Activated CD4-positive, alpha-beta T cell treated with anti-CD3 and anti-CD28 coated beads, Interleukin-2, amount 10 ng/mL, durations not matched to agents 24 days and 14 days (primary cell): ENCODE measurements at places on chromosomes 1 and 21. TPM values are rescaled to one million over a fixed set of nuclear protein-coding genes. Genes with fewer than 3 reads are reported as not detected.

AMY1C gene
- total RNA-seq = not detected in 2 replicates

GRCh38 chr21:37531431-37531932 is 164.9 kb downstream of the DYRK1A start:
- peaks cover 2% of the 10 kb centered on the region for H3K4me1 ChIP-seq
- H3K4me3 ChIP-seq = no peak overlapping the region
- no peak for DNase-seq
- no peak overlapping the region for H3K27ac ChIP-seq

DNA sequence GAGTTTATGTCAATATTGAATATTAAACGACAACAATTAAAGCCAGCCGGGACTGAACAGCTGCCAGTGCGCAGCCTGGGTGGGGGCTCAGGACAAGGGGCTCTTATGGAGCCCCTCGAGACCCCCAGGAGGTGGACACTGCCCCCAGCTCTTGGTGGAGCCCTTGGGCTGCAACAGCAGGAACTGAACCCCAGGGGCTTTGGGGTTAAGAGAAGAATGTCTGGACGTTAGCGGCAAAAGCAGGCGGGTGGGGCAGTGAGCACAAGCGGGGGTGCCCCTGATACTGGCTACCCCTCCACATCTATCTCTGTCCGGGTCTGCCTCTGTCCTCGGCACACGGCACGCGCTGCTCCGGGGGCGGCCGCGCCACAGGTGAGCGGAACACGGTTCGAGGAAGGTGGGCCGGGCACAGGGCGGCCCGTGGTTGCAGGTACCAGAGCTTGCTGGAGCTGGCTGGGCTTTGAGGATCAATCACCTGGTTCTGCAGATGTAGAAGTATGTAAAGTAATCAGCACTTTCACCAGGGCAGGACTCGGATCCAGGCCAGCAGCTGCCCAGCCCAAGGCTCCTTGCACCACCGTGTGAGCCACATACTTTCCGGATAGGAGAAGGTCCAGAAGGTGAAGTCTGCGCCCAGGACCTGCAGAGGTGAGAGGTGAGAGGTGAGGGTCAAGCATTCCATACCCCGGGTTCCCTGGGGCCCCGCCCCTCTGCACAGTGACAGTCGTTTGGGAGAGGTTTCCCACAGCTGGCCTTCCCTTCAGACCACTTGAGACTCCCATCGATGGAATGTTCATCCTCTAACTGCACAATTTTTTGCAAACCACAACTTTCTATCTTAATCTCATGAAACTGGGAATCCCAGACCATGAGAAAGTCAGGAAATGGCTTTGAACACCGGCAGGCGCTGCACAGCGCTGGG is 12.4 kb upstream of the POFUT2 start:
- H3K27ac ChIP-seq = no peak overlapping the region
- no peak overlapping the region for H3K4me3 ChIP-seq
- H3K36me3 ChIP-seq = no peaks in the 10 kb centered on the region
- DNase-seq = no peak

DNA sequence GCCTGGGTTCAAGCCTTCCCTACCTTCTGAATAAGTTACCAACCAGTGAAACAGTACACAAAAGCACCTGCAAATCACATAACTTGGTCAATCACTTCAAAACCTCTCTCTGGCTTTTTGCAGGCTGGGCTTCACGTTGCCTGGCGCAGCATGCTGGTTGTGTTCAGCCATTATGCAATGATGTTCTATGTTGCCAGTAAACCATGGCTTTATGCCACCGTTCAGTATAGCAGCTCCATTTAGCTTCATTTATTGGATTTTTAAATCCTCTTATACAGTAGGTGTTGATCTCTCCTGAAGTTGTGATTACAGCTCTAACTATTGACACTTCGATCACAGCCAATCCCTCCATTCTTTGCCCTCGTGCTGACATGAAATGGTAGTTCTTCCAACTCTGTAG is 233.6 kb upstream of the PTBP2 start:
- no peaks in the 10 kb centered on the region for H3K36me3 ChIP-seq
- no peaks in the 10 kb centered on the region for H3K27me3 ChIP-seq
- H3K4me1 ChIP-seq = no peaks in the 10 kb centered on the region
- no peak for DNase-seq
- no peak overlapping the region for H3K4me3 ChIP-seq

- H3K4me1 ChIP-seq = no peaks in the 10 kb centered on the region
- no peaks in the 10 kb centered on the region for H3K27me3 ChIP-seq
- DNase-seq = no peak
- no peaks in the 10 kb centered on the region for H3K36me3 ChIP-seq
- H3K4me3 ChIP-seq = no peak overlapping the region
Measured at GRCh38 chr1:176693697-176694329, 230.8 kb downstream of the PAPPA2 start.

DNA sequence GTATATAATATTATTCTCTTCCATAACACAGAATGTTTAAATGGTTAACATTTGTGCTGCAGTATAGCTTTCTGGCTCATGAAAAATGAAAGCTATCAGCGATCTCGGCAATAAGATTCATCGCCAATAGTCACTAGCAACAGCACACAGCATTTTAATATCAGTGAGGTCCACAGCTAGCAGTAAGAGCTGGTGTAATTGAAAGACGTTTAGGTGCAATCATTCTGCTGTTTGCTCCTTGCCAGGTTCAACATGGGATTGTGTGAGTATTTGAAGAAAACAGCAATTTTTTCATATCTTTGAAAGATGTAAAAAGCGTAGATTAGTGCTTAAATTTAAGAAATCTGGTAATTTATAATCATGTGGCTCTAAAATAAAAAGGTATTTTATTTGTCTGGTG is 20.1 kb downstream of the PRKACB start:
- peak overlapping the region; percentile 54 for H3K27ac ChIP-seq
- no peak for DNase-seq
- peaks cover 44% of the 10 kb centered on the region for H3K4me1 ChIP-seq
- no peaks in the 10 kb centered on the region for H3K27me3 ChIP-seq
- H3K36me3 ChIP-seq = peaks cover 18% of the 10 kb centered on the region
- peak overlapping the region; percentile 70 for H3K4me3 ChIP-seq

GRCh38 chr21:8993284-8993942 is 1528.0 kb upstream of the TPTE start:
- no peaks in the 10 kb centered on the region for H3K4me1 ChIP-seq
- no peaks in the 10 kb centered on the region for H3K36me3 ChIP-seq
- no peak overlapping the region for H3K4me3 ChIP-seq
- DNase-seq = peak; percentile 33
- H3K27me3 ChIP-seq = no peaks in the 10 kb centered on the region
- H3K27ac ChIP-seq = no peak overlapping the region

GRCh38 chr21:26072666-26073615 is 97.6 kb downstream of the APP start:
- no peak for DNase-seq
- H3K27ac ChIP-seq = no peak overlapping the region
- no peak overlapping the region for H3K4me3 ChIP-seq

DNA sequence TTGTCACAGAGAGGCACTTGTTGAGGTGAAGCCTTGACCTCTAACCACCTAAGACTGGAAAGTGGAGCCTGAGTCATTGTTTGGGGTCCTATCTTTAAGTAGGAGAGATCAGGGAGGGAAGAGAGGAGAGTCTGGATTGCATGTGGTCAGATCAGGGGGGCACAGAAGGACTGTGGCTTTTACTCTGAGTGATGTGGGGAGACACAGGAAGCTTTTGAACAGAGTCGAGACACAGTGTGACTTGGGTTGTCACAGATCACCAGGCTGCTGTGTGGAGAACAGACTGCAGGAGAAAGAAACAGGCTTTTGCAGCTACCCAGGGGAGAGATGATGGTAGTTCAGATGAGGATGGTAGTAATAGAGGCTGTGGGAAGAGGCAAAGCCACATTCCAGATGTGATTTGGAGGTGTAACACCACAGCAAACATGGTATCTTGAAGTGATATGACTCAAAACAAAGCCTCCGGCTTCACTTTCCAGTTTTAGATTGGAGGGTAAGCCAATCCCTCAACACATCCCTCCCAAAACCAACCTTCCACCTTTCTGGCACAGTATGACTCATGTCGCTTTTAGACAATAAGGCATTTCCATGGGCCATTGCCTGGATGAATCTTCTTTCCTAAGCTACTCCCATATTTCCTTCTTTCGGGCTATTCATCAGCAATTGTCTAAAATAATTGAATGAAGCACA is 125.8 kb upstream of the SLC44A3 start:
- no peak overlapping the region for H3K4me3 ChIP-seq
- no peak for DNase-seq
- no peaks in the 10 kb centered on the region for H3K36me3 ChIP-seq
- H3K4me1 ChIP-seq = peaks cover 2% of the 10 kb centered on the region
- peaks cover 19% of the 10 kb centered on the region for H3K27me3 ChIP-seq

- H3K4me1 ChIP-seq = peaks cover 17% of the 10 kb centered on the region
- H3K4me3 ChIP-seq = peak overlapping the region; percentile 31
- H3K36me3 ChIP-seq = no peaks in the 10 kb centered on the region
Measured at GRCh38 chr1:44946725-44947062, 39.7 kb downstream of the EIF2B3 start.

- H3K36me3 ChIP-seq = peaks cover 34% of the 10 kb centered on the region
- H3K4me1 ChIP-seq = peaks cover 25% of the 10 kb centered on the region
- no peak for DNase-seq
- H3K4me3 ChIP-seq = no peak overlapping the region
- H3K27ac ChIP-seq = no peak overlapping the region
Measured at GRCh38 chr1:92515796-92516201, 29.1 kb upstream of the GFI1 start.

DNA sequence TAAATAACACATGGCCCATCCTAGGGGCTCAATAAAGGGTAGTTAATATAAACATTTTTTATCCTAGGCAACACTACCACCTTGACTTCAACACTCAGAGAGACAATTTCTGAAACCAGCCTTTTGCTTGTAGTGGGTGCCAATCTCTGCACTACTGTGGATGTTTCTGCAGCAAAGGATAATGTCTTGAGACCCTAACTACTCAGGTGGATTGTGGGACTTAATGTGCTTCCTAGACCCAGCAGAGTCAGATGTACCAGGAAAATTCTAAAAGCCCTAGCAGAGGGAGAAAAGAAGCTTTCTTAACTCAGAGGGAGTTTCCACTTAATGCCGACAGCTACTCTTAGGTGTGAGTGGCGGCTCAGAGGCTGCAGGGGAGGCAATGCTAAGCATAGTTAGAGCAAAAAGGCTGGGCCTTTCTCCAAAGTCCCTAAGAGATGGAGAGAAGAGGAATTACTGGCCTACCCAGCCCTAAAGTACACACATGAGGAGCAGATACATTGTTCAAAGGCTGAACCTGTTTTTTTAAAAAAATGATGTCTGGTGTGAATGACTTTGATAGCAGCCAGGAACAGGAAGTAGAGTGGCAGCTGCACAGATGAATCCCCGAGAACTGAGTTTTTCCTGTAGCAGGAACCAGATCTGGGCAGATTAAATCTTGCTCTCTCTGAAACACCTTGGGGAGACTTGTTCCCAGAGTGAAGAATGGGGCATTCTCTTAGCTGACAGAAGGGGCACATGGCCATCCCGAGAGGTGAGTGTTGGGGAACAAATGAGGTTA is 33.5 kb upstream of the ABCD3 start:
- DNase-seq = peak; percentile 62
- no peaks in the 10 kb centered on the region for H3K36me3 ChIP-seq
- H3K4me3 ChIP-seq = peak overlapping the region; percentile 52

DNA sequence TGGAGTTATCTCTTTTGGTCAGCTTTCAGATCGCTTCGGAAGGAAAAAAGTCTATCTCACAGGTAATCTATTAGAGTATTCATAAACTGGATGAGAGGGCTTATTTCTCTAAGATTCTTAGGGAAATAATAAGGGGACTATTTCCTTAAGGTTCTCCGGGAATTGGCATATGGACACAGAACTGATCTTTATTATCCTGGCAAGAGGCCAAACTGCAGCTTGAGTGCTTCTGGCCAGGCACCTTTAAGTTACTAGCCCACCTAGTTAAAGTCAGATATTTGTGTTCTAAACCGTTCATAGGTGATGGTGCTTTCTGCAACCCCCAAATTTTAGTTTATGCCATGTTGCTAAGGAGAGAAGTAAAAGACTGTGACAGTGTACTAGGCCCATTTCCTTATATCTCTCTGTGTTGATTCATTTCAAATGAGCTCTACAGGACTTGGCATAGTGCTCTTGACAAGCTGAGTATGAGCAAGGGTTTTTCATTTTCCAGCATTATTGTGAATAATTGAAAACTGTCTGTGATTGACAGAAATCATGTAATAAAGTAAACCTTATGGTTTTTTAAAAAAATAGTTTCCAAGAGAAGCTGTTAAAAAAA is 43.4 kb downstream of the SLC22A15 start:
- H3K27me3 ChIP-seq = peaks cover 25% of the 10 kb centered on the region
- no peaks in the 10 kb centered on the region for H3K36me3 ChIP-seq
- H3K27ac ChIP-seq = no peak overlapping the region
- H3K4me1 ChIP-seq = peaks cover 2% of the 10 kb centered on the region
